ENCODE measurements at places on chromosomes 16 and 17.

DNA sequence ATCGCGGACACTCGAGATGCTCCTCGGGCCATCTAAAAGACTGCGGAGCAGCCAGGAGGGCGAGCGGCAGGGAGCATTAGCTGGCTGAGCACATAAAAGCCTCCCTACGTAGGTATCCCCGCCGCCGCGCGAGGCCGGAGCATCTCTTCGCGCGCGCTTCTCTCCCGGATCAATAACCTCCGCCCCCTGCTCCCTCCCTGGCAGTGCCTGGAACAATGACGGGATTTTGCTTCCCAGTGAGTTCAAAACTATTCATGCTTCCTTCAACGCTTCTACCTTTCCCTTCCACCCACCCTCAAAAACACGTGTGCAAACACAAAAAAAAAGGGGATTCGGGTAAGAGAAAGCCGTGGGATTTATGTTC lies 984 bp downstream of the CENPV start:
- no peak for DNase-seq

DNA sequence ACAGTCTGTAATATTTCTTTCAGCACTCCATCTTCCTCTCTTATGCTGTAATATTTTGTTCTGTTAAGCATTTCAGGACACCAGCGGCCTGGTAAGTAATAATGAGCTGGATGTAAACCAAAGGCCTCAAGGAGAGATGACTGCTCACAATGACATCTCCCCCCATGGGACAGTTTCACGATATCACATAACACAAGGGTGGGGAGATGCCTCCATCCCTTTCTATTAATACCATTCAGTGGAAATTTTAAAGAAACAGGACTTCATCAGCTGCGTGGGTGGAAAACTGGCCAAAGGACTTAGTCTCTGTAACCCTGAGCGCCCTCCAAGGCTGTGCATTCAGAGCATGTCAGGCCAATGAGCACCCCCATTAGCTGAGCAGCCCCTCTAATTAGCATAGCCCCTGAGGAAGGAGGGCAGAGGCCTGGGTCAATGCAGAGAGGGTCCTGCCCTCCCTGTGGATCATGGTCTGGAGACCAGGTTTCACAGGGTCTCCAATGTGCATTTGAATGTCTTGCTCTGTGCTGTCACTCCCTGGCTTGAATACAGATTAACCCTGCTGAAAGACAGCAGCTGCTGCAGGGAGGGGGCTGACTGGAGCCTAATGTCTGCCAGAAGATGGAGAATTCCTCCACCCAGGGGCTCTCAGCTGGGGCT lies 156.4 kb downstream of the HS3ST2 start:
- DNase-seq = no peak

- peak; percentile 93 for DNase-seq
Measured at GRCh38 chr16:3717235-3718018, at the start of gene TRAP1. Gene TRAP1 (minus strand): TSS chr16:3717524. CDS start chr16:3717508, 16 bp downstream.

DNA sequence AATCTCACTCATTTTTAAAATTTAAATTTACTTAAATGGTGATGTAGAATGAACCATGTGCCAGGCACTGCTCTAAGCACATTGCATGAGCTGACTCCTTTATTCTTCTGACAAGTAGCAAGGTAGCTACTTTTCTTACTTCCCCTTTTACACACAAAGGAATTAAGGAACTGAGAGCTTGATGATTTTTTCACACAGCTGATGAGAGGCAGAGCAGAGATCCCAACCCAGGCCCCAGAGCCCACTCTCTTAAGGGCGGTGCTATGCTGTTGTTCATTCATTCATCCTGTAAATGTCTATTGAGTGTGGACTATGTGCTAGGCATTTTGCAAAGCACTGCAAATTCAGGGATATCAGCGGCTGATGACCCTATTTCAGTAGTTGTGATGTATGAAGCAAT lies 17.9 kb downstream of the SEC14L5 start:
- DNase-seq = no peak

DNA sequence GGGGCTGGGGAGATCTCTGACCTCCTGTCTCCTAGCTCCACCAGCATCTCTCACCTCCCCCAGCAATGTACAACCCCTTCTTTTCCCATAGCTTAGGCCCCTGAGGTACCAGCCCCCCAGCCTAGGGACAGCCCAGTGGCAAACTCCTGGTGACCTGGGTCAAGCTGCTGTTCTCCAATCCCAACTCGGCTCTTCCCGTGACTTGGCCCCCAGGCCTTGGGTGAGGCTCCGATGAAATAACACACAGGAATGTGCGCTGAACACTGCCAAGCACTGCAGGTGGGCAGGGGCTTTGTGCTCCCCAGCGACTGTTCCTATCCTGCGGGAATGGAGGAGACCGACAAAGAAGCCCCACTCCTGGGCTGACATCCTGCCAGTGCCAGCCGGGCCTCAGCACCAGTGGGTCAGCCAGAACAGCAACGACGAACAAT lies 63.7 kb upstream of the AMZ2 start:
- DNase-seq = no peak

Data from CD4-positive, alpha-beta T cell treated with Interleukin-21 for 1 hour (primary cell).